ENCODE measurements at places on chromosomes 13 and 19.

- DNase-seq = no peak
Observed at GRCh38 chr13:96551546-96551945, 442.7 kb downstream of the OXGR1 start.

- no peak for DNase-seq
Observed at GRCh38 chr13:95535243-95535642, 17.3 kb upstream of the CLDN10 start.

DNA sequence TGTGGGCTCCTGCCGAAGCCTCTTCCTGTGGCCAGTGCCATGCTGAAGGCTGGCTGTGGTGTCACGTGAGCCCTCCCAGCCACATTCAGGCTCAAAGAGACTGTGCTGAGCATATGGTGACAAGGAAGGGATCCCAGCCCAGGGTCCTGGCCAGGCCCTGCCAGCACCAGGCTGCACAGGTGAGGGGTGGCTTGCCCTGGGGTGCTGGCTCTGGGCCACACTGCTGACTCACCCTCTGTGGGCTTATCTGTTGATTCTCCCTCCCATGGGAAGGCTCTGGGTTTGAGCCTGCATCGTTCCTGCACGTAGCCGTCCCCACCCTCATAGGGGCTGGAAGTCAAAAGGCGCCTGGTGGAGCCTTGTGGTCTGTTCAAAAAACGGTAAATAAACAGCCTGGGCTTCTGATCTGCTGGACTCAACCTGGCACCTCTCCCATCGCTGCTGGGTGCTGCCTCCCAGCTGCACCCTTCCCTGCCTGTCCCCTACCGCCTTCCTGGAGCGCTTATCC is 31.1 kb downstream of the DNM2 start:
- DNase-seq = peak; percentile 59

DNA sequence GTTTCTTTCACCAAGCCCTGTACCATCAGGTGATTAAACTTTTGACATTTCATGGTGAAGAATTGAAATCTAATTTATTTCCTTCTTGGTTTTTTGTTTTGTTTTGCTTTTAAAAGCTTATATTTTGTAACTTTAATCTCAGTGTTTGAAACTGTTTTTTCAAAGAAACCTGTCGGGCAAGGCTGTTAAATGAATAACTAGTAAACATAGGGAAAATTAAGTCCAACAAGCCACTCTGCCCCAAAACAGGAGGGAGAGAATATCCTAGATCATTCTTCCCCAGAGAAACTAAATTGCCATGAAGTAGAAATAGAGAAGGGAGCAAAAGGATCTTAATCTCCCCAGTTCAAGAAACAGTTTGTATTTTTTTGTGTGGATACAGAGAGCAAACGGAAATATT is 98.2 kb downstream of the FREM2 start:
- no peak for DNase-seq

DNA sequence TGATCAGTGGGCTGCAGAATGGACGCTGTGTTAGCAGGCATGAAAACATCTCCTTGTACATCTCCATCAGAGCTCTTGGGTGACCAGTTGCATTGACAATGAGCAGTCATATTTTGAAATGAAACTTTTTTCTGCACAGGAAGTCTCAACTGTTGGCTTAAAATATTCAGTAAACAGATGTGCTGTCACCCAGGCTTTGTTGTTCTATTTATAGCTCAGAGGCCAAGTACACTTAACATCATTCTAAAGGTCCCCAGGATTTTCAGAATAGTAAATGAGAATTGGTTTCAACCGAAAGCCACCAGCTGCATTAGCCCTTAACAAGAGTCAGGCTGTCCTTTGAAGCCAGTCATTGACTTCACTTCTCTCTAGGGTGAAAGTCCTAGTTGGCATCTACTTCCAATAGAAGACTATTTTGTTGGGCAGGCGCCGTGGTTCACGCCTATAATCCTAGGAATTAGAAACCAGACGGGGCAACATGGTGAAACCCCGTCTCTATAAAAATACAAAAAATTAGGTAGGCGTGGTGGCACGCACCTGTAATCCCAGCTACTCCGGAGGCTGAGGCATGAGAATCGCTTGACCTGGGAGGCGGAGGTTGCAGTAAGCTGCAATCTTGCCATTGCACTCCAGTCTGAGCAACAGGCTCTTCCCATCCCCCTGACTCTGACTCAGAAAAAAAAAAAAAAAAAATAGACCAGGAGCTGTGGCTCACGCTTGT is 7.9 kb upstream of the PDE4A start:
- no peak for DNase-seq

GRCh38 chr19:6116749-6117430 is 6.6 kb upstream of the RFX2 start:
- DNase-seq = no peak

- DNase-seq = peak; percentile 23
Observed at GRCh38 chr13:113759525-113760137, 605 bp downstream of the TMEM255B start.

DNA sequence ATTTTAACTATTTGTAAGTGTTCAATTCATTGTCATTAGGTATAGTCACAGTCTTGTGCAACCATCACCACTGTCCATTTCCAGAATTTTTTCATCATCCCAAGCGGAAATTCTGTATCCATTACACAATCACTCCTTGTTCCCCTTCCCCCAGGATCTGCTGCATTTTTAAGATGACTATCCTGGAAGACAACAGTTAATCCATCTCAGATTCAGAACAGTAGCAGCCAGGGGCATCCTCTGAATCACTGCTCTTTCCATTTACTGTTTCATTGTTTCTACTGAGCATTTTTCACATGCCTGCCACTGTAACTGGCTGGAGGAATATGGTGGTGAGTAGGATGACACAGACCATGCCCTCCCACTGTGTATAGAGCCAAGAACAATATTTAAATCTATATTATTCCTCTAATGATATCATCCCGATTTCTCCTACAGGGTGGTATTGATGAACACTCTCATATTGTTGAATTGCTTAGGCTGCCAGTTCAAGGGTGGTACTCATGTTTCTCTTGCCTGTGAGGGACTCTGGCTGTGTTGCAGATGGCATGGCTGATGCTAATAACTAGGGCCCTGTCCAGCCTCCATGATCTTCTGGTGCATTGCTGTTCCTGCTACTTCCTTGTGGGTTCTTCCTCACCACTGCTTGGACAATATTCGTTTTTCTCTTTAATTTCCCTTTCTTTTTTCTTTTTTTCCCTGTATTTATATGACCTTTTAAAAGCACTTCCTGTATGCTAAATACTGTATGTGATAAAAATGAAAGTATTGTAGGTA is 59.0 kb downstream of the WDFY2 start:
- no peak for DNase-seq

DNA sequence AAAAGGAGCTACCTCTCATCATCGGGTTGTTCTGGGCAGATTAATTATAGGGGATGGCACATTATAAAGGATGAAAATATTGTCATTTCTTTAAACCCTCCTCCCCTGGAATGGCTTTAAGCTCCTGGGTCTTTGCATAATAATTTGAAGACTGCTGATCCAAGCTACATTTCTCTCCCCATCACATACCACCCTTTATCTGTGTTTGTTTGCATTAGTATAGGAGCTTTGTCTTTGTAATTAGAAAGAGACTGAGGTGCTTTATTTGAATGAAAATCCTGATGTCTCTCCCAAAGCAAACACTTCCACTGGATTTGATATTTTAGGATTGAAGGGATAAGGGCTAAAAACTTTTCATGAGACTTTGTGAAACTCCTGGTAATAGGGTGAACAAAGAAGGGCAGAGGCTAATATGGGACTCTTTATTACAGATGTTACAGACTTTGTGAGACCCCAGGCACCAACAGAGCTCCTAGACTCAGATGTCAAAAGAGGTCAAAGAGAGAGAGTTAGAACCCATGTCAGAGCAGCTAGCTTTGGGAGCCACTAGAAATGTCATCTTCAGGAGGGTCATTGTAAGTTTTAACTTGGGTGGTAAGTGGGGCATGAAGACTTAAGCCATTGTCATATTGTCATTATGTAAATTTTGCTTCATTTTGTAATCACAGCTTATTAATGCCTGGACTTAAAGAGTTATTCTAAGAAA is 75.3 kb upstream of the RXFP2 start:
- DNase-seq = no peak

GRCh38 chr13:26531742-26532141 is 25.7 kb upstream of the WASF3 start:
- no peak for DNase-seq

DNA sequence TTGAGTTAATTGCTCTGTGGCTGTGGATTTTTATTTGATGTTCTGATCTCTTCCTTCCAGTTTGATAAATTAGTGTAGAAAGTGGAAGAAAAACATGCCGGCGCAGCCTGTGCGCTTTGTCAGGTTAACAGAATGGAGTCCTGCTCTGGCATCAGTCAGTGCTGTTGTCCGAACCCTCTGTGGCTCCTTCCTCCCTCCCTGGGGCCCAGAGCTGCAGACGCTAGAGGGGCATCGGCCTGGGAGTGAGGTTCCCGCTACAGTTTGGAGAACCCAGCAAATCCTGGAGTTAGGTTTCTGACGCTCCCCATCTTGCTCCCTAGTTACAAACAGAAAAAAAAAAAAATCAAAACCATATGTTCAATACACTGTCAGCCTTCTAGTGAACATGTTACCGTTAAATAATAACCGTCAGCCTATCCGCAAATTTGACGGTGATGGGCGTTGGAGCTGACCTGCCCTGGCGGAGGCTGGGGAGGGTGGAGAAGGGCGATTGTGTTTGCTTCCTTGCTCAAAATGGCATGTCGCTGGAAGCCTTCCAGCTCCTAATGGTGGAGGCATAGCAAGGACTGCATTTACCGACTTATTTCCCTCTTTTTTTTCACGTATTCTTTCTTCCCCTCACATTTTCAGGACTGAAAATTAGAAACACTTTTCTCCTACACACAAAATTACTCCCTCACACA is 13.6 kb downstream of the MBNL2 start:
- no peak for DNase-seq

- no peak for DNase-seq
Observed at GRCh38 chr13:95276037-95276505, 25.2 kb downstream of the ABCC4 start.

GRCh38 chr19:44570984-44571684 is 41.7 kb upstream of the CEACAM20 start:
- peak; percentile 90 for DNase-seq

GRCh38 chr13:110150384-110151101 is 156.4 kb downstream of the COL4A1 start:
- DNase-seq = no peak

DNA sequence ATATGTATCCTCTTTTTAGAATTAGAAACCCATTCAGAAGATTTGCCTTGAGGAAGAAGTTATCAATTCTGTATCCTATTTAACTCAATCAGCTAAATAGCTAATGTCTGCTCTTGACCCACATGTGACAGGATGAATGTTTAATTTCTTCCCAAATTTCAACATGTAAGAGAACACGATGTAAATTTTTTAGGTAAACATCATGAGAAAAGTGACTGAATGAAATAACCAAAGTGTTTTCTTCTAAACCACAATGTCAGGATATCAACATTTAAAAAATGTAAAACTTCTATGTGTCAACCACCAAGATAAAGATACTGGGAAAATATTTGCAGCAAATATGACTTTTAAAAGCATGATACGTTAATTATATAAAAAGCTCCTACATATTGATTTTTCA is 302.4 kb downstream of the DCT start:
- no peak for DNase-seq

- DNase-seq = no peak
Observed at GRCh38 chr13:30726192-30726591, 9.2 kb upstream of the ALOX5AP start.

- DNase-seq = no peak
Observed at GRCh38 chr13:46168341-46168740, 13.6 kb downstream of the LCP1 start.

DNA sequence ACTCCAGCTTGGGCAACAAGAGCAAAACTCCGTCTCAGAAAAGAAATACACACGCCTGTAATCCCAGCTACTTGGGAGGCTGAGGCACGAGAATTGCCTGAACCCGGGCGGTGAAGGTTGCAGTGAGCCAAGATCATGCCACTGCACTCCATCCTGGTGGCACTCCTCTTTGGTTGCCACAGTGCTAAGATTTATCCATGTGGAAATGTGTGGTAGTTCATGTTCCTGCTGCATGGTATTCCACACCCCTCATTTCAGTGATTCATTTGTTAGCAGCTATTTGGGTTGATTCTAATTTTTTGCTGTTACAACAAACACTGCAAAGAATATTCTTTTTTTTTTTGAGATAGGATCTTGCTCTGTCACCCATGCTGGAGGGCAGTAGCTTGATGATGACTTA is 12.1 kb downstream of the IFNL3 start:
- no peak for DNase-seq

DNA sequence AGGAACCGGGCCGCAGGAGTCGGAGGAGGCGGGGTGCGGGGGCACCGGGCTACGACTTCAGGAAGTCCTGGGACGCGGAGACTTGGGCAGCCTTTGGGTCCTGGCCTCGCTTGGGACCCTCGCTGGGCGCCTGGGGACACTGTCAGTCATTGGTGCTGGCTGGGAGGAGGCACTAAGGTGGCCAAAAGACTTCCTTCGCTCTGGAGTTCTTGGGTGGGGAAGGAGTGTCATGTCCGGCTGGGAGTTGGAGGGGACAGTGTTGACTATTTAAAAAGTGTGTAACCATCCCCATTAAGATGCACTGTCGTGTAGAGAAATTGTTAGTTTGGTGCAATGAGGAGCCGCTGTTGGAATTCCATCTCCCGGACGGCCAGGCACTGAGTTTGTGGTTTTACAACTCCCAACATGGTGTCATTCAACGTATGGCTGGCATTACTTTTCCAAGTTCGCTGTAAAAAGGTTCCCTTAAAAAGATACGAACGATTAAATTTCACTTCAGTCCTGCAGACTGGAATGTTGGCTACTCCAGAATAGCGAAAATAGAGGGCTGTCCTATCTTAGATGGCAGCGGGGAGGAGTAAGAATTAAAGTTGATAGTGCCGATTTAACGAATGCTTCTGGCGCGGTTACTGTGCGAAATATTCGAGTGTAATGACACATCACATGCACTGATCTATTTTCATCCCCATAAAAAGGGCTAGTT is 776 bp downstream of the DNAJC3 start:
- peak; percentile 45 for DNase-seq

GRCh38 chr19:345320-345879 is 804 bp upstream of the MIER2 start:
- DNase-seq = no peak

DNA sequence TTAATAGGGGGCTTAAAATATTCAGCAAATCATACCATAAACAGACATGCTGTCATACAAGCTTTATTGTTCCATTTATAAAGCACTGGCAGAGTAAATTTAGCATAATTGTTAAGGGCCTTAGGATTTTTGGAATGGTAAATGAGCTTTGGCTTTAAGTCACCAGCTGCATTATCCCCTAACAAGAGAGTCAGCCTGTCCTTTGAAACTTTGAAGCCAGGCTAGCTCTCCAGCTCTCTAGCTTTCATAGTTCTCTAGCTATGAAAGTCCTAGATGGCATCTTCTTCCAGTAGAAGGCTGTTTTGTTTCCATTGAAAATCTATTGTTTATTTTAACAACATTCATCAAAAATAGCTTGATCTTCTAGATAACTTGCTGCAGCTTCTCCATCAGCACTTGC is 420.8 kb upstream of the GPC6 start:
- DNase-seq = no peak

- DNase-seq = no peak
Observed at GRCh38 chr13:49098771-49099512, 121.2 kb upstream of the MLNR start.

DNA sequence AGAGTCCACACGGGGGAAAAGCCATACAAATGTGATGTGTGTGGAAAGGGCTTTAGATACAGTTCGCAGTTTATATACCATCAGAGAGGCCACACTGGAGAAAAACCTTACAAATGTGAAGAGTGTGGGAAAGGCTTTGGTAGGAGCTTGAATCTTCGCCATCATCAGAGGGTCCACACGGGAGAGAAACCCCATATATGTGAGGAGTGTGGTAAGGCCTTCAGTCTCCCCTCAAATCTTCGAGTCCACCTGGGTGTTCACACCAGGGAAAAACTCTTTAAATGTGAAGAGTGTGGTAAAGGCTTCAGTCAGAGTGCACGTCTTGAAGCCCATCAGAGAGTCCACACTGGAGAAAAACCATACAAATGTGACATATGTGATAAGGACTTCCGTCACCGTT is 23.3 kb upstream of the ZNF233 start:
- no peak for DNase-seq
